Uterus (tissue), 4 donors: ENCODE measurements at places on chromosomes 2 and 18.
A peak's percentile ranks its signal among the peaks of the same experiment; 100 is the strongest.

- no peak for DNase-seq
Observed at GRCh38 chr2:60391230-60391629, 162.2 kb downstream of the BCL11A start.

GRCh38 chr2:65129286-65129825, 550 bp downstream of the RAB1A start:
- peak; percentile 64 for DNase-seq

GRCh38 chr2:38727661-38728060, 23.5 kb downstream of the SRSF7 start:
- DNase-seq, result no peak

DNA sequence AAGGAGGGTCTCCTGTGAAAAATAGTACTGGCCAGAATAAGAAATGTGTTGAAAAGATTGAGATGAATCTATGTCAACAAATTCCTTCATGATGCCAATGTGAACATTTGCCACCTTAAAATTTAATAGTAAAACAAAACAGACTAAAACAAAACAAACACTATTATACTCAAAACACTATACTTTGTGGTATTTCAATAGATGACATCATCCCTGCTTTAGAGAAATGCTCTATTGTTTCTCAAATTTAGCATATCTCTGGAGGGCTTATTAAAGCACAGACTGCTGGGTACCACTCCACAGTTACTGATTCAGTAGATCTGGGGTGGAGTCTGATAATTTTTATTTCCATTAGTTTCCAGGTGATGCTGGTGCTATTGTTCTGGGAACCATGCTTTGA, 579.4 kb upstream of the FAM98A start:
- DNase-seq, result no peak

DNA sequence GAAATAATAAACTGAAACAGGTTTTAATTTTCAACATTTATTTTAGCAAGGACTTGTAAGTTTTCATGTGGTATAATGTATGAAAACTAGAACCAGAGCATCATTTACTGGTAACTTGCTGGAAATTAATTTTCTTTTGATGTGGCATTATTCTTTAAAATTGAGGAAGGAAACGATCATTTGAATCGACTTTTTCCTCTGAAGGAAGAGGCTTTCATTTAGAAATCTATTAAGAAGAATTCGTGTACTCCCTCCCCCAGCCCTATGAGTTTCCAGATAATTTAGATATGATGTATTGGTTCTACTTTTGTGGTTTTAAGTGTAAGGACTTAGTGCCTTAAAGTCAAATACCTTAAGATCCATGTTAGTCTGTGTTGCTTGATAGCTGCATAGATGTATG, 2.5 kb downstream of the BABAM2 start:
- no peak for DNase-seq

DNA sequence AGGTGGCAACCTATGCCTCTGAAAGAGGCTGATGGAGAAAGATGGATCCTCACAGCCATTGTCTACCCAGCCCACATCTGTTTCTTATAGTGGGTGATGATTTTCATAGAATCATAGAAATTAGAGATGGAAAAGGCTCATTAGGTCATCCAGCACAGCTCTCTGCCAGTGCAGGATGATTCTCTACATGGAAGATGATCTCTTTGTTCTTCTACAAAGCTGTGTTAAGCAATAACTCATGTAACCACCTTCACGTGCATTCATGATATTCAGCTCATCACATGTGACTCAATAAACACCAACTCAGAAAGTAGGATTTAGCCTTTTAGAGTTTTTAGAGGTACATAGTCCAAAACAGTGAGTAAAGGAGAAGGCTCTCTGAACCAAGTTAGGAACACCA, 539.4 kb upstream of the ID2 start:
- no peak for DNase-seq

- DNase-seq, result no peak
Observed at GRCh38 chr2:236919209-236919608, 166.5 kb upstream of the COPS8 start.

DNA sequence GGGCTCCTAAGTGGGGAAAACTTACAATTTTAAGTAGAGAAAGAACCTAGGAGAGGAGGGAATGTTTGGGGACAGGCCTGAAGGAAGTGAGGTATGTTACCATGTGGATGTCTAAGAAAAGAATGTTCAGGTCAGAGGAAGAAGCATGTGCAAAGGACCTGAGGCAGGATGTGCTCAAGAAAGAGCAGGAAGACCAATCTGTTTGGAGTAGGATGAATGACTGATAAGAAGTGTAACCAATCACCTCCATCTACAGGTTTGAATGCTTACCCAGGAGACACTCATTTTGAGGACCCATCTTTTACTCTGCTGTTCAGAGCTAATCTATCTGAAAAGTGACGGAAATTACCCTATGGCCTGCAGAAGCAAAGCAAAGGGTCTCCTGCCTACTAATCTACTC, 342.3 kb downstream of the ARHGAP15 start:
- DNase-seq, result no peak

GRCh38 chr2:31334311-31335026, 80.1 kb downstream of the XDH start:
- no peak for DNase-seq

DNA sequence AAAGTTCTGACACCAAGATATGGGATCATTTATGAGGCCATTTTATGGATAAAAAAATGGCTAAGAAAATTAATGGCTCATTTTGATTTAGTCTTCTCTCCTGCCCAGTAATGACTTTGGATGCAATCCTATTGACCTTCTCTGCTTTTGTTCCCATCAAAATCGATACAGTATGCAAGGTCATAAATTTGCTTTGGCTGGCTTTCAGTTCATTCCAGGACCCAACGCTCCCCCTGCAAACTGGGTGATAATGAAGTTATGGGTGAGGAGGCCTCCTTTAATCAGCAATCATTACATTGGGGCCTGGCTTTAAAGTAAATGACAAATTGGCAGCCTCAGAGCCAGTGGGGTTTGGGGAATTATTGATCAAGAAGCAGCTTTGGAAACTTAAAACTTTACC, 351.8 kb upstream of the GYPC start:
- no peak for DNase-seq

GRCh38 chr18:51711298-51711889, 513.9 kb upstream of the MEX3C start:
- no peak for DNase-seq
